ENCODE measurements at places on chromosomes 12 and 14.

GRCh38 chr12:96500693-96501092 lies 11.3 kb downstream of the CFAP54 start:
- no peak for DNase-seq

- DNase-seq = no peak
Measured at GRCh38 chr12:52262286-52262685, 12.2 kb upstream of the KRT86 start.

DNA sequence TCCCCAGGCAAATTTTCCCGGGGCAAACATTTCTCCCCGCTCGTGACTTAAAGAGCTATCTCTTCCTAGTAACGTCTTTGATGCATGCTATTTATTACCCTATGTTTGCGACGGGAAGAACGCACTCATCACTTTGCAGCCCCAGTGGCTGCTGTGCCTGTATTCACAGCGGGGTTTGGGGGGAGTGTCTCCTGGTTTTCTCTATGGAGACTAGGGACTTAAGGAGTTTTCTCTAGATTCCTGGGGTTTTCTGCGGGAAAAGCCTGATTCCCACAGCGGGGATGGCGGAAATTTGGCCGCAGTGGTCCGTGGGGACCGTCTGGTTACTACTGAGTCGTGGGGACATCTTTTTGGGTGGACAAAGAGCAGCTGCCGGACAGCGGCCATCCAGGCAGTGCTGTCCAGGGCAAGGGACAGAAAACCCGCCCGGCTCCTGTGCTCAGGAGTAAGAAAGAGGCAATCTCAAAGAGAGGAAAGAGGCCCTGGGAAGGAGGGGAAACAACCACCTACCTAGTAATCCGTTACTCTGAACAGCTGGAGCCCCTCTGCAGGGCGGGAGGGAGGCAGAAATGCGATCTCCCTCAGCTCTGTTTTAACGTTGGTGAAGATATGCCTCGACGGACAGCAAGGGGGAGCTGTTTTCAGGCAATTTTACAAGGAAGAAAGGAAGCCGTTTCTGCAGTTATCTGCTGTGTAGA lies 771 bp upstream of the AVPR1A start:
- peak; percentile 34 for DNase-seq

- DNase-seq = no peak
Measured at GRCh38 chr14:36426836-36427235, 93.2 kb downstream of the NKX2-1 start.

- DNase-seq = no peak
Measured at GRCh38 chr12:6426882-6427671, 17.7 kb upstream of the CD27 start.

DNA sequence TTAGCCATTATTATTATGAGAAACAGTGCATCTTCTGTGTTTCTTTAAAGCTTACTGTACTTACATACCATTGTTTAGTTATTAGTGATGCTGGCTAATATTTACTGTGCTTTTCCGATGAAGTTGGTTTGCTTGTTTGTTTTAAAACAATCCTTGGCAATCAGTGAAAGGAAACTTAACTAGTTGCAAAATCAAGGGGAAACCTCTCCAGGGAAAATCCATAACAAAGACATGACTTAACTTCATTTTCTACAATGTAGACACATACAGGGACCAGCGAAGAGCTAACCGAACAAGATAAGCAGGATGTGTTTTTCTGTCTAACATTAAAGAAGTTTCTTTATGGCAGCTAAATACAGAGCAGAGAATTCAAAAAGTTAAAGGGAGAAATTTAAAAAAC lies 102.5 kb upstream of the PARP11 start:
- DNase-seq = no peak

DNA sequence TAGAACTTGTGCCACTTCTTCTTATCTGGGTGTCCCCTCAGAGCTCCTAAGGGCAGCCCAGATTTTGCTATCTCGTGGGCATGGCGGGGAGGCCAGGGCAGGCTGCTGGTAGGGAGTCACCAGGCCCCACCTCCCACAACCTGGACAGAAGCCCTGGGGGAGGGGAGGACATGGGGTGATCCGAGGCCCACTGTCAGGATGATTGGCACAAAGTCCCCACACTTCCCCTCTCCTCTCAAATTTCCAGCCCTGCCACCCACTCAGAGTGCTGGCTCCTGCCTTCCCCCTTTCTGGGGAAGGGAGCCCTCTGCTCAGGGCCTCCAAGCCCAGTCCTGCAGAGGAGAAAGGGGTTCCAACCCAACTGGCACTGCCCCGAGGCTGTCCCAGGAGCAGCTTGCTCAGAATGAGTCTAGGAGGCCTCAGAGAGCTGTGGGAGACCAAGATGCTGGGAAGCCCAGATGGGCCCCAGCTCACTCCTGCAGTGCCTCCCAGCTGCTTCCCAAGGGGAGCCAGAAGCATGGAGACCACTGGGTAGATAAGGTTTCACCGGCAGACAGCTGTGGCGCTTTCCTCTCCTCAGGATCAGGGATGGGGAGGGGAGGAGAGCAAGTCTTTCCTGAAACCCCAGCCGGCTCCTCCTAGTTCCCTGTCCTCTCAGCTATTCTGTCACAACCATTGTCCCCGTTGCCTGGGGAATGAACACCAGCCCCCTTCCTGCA lies 82.8 kb downstream of the B4GALNT3 start:
- DNase-seq = no peak

- no peak for DNase-seq
Measured at GRCh38 chr14:58822856-58823255, 185.1 kb downstream of the DACT1 start.

DNA sequence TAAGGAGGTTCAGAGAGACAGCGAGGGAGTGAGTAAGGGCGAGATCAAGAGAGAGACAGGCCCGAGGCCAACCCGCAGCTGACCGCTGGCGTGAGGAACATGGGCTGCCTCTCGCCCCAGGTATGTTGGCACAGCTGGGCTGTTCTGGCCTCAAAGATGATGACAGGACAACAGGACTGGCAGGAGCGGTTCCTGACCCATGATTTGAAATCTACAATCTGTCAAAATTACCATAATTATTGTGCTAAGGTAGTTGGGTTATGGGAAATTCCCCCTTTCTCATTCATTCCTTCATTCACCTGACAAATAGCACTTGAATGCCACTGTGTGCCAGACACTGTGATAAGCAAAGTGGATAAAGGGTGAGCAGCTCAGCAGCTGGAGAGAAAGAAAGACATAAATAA lies 5.1 kb upstream of the ENDOU start:
- DNase-seq = no peak

DNA sequence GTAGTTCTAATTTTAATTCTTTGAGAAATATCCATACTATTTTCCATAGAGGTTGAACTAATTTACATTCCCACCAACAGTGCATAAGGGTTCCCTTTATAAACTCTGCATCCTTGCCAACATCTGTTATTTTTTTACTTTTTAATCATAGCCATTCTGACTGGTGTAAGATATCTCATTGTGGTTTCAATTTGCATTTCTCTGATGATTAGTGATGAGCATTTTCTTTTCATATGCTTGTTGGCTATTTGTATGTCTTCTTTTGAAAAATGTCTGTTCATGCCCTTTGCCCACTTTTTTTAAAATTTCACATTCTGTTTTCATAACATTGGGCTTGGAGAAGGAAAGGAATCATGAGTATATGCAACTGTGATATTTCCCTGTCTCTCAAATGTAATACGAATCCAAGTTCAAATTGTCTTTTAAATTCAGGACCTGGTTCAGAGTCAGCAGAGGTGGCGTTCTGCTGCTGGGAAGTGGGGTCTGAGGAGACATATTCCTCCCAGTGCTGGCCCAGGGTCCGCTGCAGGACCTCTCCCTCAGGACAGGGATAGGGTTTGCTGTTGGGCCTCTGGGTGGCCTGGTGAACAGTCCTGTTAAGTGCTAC lies 81.2 kb upstream of the ETV6 start:
- no peak for DNase-seq

GRCh38 chr12:946212-946611 lies 3.3 kb downstream of the RAD52 start:
- DNase-seq = no peak

- DNase-seq = no peak
Measured at GRCh38 chr14:80979951-80980350, 24.5 kb downstream of the TSHR start.

- DNase-seq = no peak
Measured at GRCh38 chr12:130839770-130840404, 837 bp upstream of the STX2 start.

- no peak for DNase-seq
Measured at GRCh38 chr12:114747012-114747858, 63.3 kb upstream of the TBX3 start.

DNA sequence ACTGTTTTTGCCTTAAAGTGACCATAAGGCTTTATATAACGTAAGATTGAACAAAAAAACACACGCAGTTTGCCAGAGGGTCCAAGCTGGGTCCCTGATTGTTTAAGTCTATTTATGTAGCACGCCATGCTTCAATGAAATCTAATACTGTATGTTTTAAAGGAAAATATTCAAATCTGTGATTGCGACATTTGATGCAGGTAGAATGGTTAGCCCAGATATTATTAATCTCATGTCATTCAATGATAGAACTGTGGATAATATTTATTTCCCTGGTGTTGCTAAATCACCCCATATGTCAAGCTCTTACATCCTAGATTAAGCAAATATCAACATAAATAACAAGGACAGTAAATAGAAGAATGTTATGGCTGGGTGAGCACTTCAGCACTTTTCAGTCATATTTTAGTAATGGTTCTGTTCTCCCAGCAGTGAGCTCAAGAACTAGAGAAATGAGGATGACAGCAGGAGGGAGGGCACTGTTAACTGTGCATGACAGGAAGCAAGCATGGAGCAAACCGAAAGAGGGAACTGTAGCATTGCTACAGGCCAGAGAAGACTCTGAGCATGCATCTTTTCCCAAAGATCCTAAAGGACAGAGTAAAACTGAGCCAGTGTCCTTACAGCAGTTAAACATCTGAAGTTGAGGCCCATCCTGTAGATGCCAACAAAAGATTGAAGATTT lies 465.7 kb upstream of the MGAT4C start:
- no peak for DNase-seq

GRCh38 chr14:77098529-77099353 lies 683 bp downstream of the CIPC start:
- DNase-seq = no peak

GRCh38 chr12:968545-968944 lies 19.1 kb upstream of the RAD52 start:
- no peak for DNase-seq

GRCh38 chr12:28568704-28569103 lies 378.4 kb downstream of the CCDC91 start:
- DNase-seq = no peak

GRCh38 chr14:87879389-87879788 lies 113.6 kb downstream of the GALC start:
- DNase-seq = no peak

DNA sequence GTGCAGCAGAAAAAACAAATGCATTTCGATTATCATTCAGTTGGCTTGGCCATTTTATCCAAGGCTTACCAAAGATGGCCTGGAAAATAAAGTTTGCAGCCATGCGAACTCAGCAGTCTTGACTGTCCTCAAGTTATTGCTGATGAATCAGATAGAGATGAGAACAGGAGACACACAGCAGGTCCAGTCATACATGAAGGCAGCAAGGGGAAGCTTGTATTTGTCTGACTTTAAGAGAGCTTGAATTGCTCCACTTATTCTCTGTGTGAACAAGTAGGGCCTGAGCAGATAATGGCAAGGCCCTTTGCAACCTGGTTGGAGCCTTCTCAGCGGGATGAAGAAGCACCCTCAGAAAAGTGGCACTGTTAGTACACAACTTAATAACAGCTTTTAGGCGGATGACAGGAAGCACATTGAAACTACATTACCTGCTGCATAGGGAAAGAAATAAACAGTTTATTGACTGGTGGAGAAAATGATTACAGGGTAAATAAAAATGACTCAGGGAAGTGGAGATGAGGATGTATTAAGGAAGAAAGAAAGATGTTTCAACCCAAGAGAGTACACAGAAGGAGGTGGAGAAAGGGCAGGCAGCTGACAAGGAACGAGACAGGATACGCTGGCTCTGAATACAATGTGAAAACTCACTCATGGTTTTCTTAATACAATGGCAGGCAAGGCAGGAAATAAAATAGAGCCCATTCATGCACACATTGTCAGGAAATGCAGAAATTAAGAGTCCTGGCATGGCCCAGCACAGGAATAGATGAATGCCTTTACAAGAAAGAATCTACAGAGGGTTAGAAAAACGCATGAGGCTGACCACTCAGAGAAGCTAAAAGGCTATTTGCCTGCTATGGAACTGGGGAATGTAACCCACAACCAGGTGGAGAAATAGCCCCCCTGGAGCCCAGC lies 128.4 kb downstream of the GALC start:
- no peak for DNase-seq

GRCh38 chr12:117228239-117228638 lies 38.0 kb upstream of the FBXO21 start:
- no peak for DNase-seq

- DNase-seq = no peak
Measured at GRCh38 chr12:25811656-25812126, 146.8 kb upstream of the RASSF8 start.

GRCh38 chr12:57236925-57237595 lies 7.5 kb downstream of the SHMT2 start:
- DNase-seq = no peak

- no peak for DNase-seq
Measured at GRCh38 chr12:86261142-86261541, 5.0 kb upstream of the MGAT4C start.

- DNase-seq = no peak
Measured at GRCh38 chr12:58086006-58086405, 144.6 kb downstream of the ATP23 start.

DNA sequence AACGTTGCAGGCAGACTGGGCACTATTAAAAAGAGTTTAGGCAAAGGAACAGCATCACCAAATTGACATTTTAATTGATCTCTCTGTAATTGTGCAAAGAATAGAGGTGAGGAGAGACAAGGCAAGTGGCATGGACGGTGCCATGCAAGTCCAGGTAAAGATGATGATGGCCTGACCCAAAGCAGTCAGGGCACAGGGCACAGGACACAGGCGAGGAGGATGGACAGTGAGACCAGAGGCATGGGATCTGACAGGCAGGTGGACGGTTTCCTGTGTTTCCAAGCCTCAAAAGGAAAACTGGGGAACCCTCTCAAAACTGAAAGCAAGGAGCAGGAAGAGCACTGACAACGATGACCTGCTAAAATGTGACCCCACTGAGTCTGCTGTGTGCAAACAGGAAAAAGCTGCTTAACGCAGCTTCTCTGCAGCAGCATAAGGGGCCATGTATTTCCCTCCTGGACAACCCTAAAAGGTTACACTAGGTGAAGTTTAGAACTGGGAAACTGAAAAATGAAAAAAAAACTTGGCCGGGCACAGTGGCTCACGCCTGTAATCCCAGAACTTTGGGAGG lies 50.9 kb downstream of the CLIP1 start:
- no peak for DNase-seq

- no peak for DNase-seq
Measured at GRCh38 chr14:93832665-93833064, 44.4 kb upstream of the PRIMA1 start.

Measured in progenitor cell of endocrine pancreas (in vitro differentiated cells).